ENCODE measurements at places on chromosomes 7 and 10. TPM values are rescaled to one million over a fixed set of nuclear protein-coding genes. Genes with fewer than 3 reads are reported as not detected.

The GBX1 gene
- not detected for total RNA-seq

The TAS2R3 gene
- 17.0 TPM for total RNA-seq

The ANKRD7 gene
- total RNA-seq = 9.3 TPM

The FAM237B gene
- not detected for total RNA-seq

The ACBD7 gene
- total RNA-seq = 16.7 TPM

The ERVW-1 gene
- not detected for total RNA-seq

The HOXA2 gene
- not detected for total RNA-seq

The CLDN4 gene
- 2.7 TPM for total RNA-seq

The ITPRID1 gene
- total RNA-seq = 0.27 TPM

The PDE1C gene
- total RNA-seq = 122 TPM

Measured in cerebellum (tissue), 4 donors.